ENCODE measurements at places on chromosomes 11 and 22. TPM values are rescaled to one million over a fixed set of nuclear protein-coding genes. Genes with fewer than 3 reads are reported as not detected.

- H3K4me1 ChIP-seq: no peaks in the 10 kb centered on the region
- no peak overlapping the region for H3K4me3 ChIP-seq
- DNase-seq: no peak
These were observed 180.3 kb downstream of the HIPK3 start for GRCh38 chr11:33437529-33437928.

GRCh38 chr11:45930031-45930794 lies 7.8 kb downstream of the LARGE2 start:
- H3K4me1 ChIP-seq: peaks cover 56% of the 10 kb centered on the region
- peak overlapping the region; percentile 70 for H3K27ac ChIP-seq
- peak overlapping the region; percentile 23 for H3K4me3 ChIP-seq
- peak; percentile 30 for DNase-seq
- H3K36me3 ChIP-seq: peaks cover 11% of the 10 kb centered on the region

GRCh38 chr11:105024394-105024793 lies 1.4 kb upstream of the CASP5 start:
- no peak overlapping the region for H3K27ac ChIP-seq
- peaks cover 39% of the 10 kb centered on the region for H3K36me3 ChIP-seq

GRCh38 chr22:42905217-42905616 lies 48.1 kb upstream of the ARFGAP3 start:
- peaks cover 37% of the 10 kb centered on the region for H3K36me3 ChIP-seq
- H3K27me3 ChIP-seq: no peaks in the 10 kb centered on the region
- no peak for DNase-seq
- H3K4me3 ChIP-seq: no peak overlapping the region

MMP7 gene
- total RNA-seq: 0.73 TPM

Data from T-cell (primary cell).